ENCODE measurements at places on chromosomes 1 and 21.

DNA sequence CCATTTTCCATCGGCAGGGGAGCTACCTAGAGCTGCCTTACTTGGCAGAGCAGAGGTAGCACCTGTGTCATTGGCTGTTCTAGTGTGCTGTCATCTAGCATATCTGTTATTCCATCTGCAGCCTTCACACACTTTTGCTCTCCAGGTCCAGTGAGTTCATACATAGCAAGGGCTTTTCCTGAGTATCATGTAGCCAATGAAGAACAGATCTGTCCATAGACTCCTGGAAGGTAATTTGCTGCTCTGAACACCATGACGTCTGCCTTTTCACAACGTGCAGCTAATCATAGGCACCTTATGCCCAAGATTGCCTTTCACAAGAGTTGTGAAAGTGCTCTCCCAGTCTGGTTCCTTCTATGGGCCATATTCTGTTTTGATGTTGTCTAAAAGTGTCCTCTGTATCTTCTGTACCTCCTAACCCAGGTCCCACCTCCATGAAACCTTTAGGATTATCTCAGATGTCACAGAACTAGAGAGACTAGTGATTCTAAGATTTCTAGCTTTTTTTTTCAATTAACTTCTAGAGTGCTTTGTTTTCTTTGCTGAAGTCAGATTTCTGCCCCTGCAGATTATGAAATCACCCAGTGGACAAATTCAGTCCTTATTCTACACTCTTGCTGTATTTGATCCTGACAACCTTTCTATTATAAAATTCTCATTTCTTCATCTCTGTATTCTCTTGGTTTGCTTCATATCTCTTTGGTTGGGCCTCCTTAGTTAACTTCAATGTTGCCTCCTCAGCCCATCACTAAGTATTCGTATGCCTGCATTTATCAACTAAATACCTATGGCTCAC, 134.8 kb downstream of the PBX1 start:
- DNase-seq, result no peak
- H3K36me3 ChIP-seq, result no peaks in the 10 kb centered on the region
- H3K4me3 ChIP-seq, result no peak overlapping the region
- no peak overlapping the region for H3K27ac ChIP-seq
- H3K27me3 ChIP-seq, result no peaks in the 10 kb centered on the region

GRCh38 chr1:223872308-223872901, 26.7 kb upstream of the TP53BP2 start:
- DNase-seq, result no peak
- peaks cover 33% of the 10 kb centered on the region for H3K27me3 ChIP-seq
- no peaks in the 10 kb centered on the region for H3K4me1 ChIP-seq
- H3K27ac ChIP-seq, result no peak overlapping the region

- H3K27ac ChIP-seq, result no peak overlapping the region
- H3K27me3 ChIP-seq, result no peaks in the 10 kb centered on the region
- no peak for DNase-seq
- no peaks in the 10 kb centered on the region for H3K4me1 ChIP-seq
Observed at GRCh38 chr1:55848906-55849305, 633.7 kb upstream of the USP24 start.

- H3K4me3 ChIP-seq, result no peak overlapping the region
- H3K36me3 ChIP-seq, result no peaks in the 10 kb centered on the region
- H3K27ac ChIP-seq, result no peak overlapping the region
- no peak for DNase-seq
Observed at GRCh38 chr21:43372663-43373361, 54.1 kb downstream of the SIK1 start.

GRCh38 chr1:116066868-116067565, 44.2 kb upstream of the MAB21L3 start:
- DNase-seq, result no peak
- H3K27me3 ChIP-seq, result peaks cover 6% of the 10 kb centered on the region
- no peak overlapping the region for H3K27ac ChIP-seq
- H3K36me3 ChIP-seq, result peaks cover 3% of the 10 kb centered on the region
- no peak overlapping the region for H3K4me3 ChIP-seq

DNA sequence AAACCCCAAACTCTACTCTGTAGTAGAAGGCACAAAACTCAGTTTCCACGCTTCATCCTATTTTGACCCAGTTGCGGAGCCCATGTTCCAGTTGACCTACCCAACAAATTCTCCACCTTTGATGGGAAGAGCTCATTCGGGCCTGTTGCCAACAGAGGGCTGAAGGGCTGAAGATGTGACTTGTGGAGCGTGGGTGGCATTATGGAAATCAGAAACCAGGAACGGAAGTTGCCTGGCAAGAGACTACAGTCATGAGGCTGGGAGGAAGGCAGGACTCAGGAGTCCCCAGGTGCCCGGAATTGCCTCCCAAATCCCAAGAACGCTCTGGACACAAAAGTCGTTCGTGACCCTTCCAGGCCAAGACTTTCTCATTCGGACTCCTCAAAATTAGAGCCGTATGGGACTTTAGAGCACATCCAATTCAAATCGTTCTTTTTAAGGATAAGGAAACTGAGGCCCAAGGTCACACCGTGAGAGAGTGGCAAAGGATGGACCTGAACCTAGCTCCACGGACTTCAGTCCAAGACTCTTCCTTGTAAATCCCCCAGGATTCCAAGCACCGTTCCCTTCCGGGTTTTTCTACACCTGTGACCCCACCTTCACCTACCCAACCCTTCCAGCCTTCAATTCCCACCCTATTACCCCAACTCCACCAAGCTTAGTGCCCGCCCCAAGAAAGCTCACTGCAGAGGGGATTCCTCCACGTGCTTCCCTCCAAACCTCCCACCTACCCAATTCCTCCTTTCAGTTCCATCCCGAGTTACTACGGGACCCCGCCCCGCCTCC, 739 bp downstream of the SMG5 start:
- no peaks in the 10 kb centered on the region for H3K27me3 ChIP-seq
- H3K4me3 ChIP-seq, result peak overlapping the region; percentile 86
- peak overlapping the region; percentile 81 for H3K27ac ChIP-seq
- peaks cover 25% of the 10 kb centered on the region for H3K36me3 ChIP-seq

DNA sequence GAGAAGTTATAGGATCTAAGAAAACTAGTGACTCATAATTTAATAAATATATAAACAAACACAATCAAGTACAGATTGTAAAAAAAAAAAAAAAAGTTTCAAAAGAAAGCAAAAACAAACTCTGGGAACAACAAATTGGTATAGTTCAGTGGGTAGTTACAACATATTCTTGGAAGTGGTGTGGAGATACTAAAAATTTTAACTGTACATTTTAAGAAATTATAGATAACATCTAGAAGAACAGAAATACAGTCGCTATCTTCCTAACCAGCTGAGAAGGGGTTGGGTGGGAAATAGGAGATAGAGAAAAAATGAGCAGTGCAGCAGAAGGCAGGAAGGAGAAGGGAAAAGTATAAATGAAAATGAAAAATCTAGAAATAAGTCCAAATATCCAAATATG, 70.5 kb downstream of the LRRC8C start:
- DNase-seq, result no peak
- H3K36me3 ChIP-seq, result peaks cover 80% of the 10 kb centered on the region
- no peaks in the 10 kb centered on the region for H3K27me3 ChIP-seq
- no peak overlapping the region for H3K27ac ChIP-seq

DNA sequence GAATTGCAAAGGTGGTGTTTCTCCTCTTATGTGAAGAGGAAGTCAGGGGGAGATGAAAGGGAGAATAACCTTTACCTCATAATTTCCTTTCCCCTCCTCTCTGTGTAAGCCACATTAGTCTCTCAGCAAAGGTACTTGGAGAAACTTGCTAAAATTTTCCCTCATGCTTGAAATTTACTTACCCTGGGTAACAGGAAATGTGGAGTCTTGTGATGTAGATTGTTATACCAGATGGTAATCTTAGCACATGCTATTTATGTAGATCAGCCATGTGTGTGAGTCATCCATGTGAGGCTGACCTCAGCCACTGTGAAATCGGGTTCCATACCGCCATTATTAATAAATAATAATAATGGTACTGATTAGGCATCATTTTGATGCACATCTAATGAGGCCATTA, 128.4 kb downstream of the TGFB2 start:
- no peak overlapping the region for H3K4me3 ChIP-seq
- peaks cover 4% of the 10 kb centered on the region for H3K4me1 ChIP-seq
- H3K27me3 ChIP-seq, result peaks cover 2% of the 10 kb centered on the region
- DNase-seq, result no peak
